ELF-1 (cell line): ENCODE measurements at places on chromosomes 7 and 10.

DNA sequence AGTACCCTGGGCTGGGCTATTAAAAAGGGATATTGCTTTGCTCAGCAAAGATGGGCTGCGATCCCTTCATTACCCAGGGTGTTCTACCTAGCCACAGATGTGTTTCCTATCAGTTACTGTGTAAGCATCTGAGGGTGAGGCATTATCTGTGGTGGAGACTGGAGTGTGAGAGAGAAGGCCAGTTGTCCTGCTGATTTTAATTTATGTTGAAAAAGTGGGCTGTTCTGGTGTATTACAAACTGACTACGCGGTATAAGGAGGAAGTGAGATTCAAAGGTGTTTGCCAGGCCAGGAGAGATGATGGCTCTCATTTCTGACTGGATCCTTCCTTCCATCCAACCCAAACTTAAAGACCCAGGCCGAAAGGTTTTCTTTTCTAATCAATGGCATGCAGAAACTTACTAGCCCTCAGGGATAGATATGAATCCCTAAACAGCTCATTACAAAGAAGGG is 7.6 kb downstream of the TCF7L2 start:
- DNase-seq: no peak

DNA sequence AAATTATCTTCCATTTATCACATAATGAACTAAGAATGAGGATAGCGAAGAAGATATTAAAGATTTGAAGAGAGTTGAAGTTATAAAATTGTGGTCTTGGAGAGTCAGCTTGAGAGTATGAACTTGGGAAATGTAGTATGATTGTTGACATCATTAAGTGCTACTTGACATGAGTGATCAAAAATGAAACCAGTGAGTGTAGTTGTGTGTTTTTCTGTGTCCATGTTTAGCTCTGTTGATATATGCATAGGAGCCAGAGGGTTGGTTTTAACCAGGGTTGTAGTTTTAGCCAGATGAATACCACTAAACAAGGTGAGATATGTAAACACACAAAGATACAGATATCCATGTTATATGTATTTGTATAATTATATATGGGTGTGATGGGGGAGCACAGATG is 6.2 kb downstream of the TMEM106B start:
- no peak for DNase-seq

DNA sequence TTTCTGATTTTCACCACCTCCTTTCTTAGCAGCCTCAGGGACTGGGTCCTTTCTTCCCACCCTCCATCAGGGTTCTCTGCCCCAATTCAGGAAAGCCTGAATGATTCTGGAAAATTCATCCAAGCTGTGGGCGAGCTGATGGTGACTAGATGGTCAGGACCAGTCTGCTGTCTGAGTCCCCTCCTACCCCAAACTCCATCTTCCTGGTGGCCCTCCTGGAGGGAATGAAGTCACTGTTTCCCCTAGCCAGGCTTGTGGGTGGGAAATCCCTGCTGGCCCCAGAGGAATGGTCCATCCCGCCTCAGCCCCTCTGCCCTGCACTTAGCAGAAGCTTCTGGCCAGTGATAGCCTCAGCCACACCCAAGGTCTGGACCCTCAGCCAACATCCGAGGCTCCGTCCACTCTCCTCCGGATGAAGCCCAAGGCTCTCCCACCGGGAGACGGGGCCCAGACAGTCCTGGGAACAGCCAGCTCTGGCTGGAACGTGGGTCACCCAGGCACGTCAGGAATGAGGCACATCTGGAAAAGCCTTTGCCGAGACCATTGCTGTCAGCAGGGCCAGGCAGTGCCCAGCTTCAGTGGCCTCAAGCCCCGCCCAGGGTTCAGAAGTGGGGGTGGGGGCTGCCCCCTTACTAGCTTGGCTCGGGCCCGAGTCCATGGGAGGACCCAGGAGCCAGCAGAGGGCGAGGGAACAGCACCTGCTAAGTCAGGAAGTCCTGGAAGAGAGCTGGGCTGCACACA is 4.0 kb upstream of the AQP1 start:
- DNase-seq: no peak

GRCh38 chr7:144525956-144526355 is 122.5 kb upstream of the NOBOX start:
- no peak for DNase-seq
